Stimulated activated CD4-positive, alpha-beta T cell treated with anti-CD3 and anti-CD28 coated beads, TNF-alpha, amount 100 ng/mL, for 24 hours (primary cell): ENCODE measurements at places on chromosomes 4 and X.

- no peak for DNase-seq
Measured at GRCh38 chr4:118904418-118904817, 15.8 kb downstream of the SYNPO2 start.

DNA sequence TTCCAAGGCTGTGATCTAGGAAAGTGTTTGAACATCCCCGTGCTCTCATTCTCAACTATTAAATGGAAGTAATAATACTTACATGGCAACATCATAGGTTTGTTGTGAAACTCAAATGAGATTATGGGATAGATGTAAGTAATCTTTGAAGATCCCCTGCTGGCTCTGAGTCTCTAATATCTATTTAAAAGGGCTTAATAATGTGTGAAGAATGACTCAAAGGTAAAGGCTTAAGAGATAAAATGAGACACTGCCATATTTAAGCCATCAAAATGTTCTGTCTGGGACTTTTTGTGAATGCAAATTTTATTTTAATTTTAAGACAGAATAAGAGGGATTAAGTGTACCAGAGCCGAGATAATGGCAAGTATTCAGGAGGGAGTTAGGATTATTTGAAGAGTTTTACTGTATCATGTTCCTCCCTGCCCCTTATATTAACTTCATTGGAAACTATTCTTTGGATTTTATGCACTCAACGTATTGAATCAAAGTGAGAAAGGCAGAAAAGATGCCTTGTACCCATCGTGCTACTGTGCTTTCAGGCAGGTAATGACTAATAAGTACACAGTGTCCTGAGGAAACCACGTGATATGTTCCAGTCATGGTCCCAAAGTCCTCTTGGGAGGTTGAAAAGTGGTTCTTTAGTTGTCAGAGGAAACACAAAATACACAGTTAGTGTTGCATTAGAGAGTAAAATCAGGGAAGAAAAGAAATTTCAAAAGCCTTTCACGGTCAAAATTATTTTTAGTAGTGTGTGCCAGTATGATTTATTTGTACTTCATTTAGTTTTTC, 192.4 kb downstream of the RBM46 start:
- no peak for DNase-seq

GRCh38 chr4:2731907-2732317, 24.2 kb downstream of the TNIP2 start:
- no peak for DNase-seq

DNA sequence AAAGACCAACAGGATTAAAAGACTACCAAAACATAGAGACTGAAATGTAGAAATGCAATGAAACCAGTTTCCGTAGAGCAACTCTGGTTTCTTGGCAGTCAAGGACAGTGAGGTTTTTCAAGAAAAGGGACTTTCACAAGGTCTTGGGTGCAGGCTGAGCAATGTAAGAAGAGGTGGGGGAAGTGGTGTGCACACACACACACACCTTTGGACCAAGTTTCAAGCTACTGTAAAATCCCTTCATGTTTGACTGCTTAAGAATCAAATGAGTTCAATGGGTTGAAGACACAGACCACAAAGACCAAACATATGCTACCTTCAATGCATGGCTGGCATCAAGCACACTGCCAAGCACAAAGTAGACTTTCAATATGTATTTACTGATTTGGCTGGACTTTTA, 17.8 kb upstream of the MCF2 start:
- DNase-seq, result no peak

DNA sequence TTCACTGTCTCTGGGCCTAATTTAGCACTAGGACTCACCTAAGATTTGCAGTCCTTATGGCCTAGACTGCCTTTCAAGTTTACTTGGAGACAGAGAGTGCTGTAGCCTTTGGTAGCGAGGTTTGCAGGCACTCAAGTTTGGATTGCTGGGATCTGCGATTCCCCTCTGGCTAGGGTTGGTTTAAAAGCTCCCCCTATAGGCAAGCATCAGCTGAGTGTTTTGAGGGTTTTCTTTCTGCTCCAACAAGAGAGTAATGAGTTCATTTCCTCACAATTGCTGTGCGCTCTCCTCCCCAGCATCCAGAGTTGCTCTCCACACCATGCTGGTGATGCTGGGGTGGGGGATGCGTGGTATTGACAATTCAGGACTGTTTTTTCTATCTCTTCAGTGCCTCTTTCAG, 206.9 kb downstream of the GLUD2 start:
- no peak for DNase-seq

GRCh38 chrX:1264556-1264955, 4.1 kb upstream of the CSF2RA start:
- no peak for DNase-seq

DNA sequence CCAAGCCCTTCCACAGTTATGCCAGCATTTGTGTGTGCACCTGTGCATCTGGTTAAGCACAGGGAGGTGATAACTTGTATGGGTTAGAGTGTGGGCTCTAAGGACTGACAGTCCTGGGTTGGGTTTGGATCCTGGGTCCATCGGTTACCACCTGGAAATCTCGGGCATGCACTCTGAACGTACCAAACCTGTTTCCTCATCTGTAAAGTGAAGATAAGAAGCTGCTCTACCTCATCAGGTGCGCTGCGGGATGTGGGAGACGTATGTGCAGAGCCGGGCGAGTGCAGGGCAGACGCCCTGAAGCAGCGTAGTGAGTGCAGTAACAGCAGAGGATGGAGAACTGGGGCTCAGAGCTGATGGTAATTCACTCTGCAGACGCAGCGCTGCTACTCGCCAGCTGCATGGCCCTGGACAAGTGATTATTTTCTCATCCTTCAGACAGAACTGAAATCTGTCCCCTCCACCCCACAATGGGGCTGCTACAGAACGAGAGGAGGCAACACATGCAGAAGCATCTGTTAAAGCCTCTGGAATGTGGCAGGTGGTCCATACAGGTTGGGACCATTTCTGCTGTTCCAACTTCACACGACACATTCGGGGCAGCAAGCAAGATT, 64.4 kb downstream of the HADH start:
- DNase-seq, result no peak

DNA sequence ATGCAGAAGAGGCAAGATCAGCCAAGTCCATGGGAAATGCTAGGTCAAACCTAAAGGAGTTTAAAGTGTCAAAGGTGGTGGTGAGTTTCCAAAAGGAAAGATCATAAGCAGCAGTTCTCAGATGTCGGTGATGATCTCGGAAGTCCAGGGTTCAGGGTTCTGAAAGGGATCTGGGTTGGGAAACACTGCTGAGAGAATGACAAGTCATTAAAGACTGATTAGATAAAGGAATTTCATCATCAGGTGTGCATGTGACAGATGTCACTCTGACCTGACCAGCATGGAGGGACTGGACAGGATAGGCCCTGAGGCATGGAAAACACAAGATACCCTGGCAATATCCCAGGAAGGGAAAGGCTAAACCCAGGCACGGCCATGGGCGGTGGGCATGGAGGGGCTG, 195.7 kb upstream of the TBL1X start:
- no peak for DNase-seq

DNA sequence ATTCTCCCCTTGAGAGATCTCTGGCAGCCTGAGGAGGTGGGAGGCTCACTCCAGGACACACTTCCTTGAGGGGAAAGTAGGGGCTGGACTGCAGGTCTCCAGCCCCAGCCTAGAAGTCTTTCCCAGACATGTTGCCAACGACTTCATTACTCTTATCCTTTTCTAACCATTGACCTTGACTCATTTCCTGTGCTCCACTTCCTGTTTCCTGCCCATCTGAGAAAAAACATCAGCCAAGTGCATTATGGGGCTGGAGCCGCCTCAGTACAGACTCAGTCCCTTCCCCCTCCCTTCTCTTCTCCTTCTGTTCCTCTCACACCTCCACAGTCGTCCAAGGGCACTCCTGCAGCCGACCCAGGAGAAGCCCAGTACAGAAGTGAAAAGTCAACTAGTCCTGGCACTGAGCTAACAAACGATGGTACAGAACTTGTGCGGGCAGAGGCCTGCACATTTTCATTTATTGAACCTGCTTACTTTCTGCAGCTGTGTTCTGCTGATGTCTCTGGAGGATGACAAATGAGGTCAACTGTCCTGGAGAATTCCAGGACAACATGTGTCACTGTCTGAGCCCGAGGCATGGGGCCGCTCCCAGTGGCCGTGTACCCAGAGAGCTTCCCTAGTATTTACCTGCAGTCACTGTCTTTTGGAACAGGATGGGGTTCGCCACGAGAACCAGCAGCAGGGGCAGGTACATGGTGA, 20.1 kb downstream of the GPR143 start:
- no peak for DNase-seq

GRCh38 chr4:2461246-2461960, 7.5 kb upstream of the RNF4 start:
- no peak for DNase-seq

DNA sequence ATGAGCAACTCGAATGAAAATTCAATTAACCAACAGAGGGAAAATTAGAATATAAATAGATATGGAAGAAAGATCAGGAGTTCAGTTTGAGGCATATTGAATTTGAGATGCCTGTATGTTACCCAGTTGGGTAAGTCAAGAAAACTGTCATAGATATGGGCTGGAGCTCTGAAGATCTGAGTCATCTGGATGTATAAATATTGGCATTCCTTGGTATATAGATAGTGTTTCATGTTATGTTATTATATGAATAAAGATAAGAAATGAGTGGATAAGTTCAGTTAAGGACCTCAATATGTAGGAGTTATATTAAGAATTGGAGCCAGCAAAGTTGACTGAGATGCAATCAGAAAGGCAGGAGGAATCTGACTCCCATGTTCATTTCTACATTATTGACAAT, 543.6 kb upstream of the SMIM31 start:
- no peak for DNase-seq

DNA sequence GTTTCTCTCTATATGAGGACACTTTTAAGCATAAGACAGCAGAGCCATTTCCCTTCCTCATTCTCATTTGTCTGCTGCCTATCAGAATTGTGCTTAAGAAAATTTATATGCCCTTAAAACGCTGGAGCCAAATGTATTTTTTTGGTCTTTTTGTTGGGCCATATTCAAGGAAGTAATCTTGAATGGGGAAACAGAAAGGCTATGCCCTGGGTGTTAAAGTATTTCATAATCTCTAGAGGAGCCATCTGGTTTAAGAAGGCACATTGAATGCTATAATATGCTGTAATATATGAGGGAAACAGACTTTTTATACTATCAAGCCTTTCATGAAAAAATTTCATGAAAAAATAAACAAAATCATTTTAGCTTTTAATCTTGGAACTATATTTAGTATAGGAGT, 4.3 kb downstream of the DMD start:
- DNase-seq, result no peak

GRCh38 chr4:140005699-140006098, 148.3 kb downstream of the MAML3 start:
- no peak for DNase-seq

- no peak for DNase-seq
Measured at GRCh38 chr4:142581881-142582280, 264.2 kb downstream of the INPP4B start.

- DNase-seq, result no peak
Measured at GRCh38 chr4:2127609-2128332, 68.6 kb downstream of the NAT8L start.

DNA sequence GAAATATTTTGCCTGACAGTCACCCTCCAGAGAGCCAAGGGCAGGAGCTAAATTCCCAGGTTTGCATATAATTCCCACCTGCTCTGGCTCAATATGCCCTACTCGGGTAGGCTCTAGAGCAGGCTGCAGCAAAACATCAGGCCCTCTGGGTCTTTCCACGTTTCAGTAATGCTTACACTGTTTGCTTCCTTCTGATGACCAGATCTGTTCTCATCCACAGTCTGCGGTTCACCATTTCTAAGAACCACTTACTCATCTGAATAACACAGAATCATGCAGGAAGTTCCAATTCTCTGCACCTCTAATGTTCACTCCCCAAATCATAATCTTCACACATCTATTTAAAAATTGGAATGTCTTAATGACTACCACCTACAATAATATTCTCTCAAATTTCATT, 141.4 kb downstream of the PPP3CA start:
- peak; percentile 17 for DNase-seq

GRCh38 chr4:159046683-159047082, 56.2 kb upstream of the RAPGEF2 start:
- no peak for DNase-seq

DNA sequence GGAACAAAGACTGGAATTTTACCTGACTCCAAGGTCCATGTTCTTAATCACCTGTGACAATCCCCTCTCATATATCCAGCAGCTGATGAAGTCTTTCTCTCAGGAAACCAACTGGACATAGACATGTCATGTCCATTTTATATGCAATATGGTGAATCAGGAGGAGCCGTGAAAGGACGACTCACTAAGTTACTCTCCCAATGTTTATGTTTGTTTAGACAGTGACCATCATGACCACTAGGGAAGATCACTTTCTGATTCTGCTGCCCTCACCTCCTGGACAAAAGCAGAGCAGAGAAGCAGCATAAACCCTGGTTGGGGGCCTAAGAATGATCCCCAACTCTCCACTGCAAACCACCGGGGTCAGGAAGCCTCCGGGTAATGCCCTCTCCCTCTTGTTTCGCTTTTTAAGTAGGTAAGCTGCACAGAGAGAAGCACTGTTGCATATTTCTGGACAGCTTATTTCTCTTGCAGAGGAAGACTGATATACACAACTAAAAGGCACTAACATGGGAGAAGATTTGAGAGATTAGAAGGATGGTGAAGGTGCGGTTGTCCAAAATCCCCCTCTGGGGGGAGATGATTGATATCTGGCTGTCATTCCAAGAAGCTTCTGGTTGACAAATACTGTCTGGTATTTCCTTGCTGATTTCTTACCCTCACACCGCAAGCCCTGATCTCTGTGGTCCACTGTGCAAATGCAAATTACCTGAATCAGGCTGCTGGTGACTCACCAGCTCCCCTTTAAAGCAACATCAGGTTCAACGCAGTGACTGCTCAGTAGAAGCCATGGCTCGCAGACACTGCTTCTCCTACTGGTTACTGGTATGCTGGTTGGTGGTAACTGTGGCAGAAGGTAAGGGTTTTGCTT, at the start of gene ODAPH:
TSS of gene ODAPH (plus strand) at position 773 of the 871 bp plus-strand sequence. CDS start at position 790, 17 bp downstream.
- DNase-seq, result no peak

DNA sequence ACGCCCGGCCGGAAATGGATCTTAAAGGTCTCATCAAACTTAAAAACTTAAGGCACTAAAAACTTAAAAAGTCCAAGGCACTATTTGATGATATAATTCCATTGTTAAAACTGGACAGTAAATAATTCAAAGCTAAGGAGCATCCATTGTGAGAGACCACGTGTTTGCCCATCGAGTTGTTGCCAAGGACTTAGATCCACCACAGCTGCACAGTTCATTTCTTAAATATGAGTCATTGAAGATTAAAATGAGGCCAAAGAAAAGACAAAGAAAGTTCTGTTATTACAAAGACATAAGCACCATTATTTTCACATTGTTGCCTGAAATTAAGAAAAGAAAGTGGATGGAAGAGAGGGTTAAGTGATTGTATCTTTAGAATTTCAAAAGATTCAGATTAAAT, 411.5 kb upstream of the FTHL17 start:
- no peak for DNase-seq

GRCh38 chr4:134539729-134540231, 338.2 kb upstream of the PABPC4L start:
- no peak for DNase-seq

- DNase-seq, result no peak
Measured at GRCh38 chrX:10753116-10753515, 132.7 kb upstream of the MID1 start.
